ENCODE measurements at places on chromosomes 12 and 14.
A peak's percentile ranks its signal among the peaks of the same experiment; 100 is the strongest.

GRCh38 chr12:82923935-82924334 lies 237.2 kb downstream of the TMTC2 start:
- no peak for DNase-seq

DNA sequence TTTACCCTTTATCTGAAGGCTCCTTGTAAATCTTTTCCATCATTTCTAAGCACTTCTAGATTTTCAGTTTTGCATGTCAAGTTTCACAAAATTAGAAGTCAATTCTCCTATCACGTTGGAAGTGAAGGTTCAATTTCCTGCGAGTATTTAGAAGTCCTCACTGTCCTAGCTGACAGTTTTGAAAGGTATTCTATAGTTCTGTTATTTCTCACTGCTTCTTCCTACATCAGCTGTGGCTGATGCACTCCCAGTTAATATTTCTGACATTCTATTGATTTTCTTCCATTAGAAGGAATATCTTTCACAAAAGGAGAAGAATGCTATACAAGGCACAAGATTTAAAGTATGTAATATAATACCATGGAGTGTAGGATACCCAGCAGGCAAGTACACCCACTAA lies 15.8 kb upstream of the TMCC3 start:
- DNase-seq, result no peak

DNA sequence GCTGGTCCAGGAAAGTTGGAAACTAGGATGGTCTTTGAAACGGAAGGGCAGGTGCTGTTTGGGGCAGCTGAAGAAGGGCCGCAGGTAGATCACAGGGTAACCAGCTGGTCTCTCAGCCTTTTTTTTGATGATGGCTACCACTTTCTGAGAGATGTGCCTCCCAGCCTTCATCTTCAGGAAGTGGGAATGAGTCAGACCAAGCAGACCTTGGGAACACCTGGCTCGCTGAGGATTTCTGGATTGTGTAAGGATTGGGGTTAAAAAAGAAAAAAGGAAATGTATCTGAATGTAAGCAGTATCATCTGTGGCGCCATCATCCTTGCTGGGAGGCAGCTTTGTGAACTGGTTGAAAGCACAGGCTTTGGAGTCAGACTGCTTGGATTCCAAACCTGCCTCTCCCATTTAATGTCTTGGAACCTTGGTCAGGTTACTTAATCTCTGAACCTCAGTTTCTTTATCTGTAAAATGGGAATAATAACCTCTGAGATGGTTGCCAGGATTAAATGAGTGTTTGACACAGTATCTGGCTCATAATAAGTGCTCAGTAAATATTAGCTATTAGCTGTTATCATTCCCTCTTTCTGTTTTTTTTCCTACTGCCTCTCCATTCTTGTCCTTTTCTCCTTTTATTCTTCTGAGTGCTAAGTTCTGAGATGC lies 1.7 kb downstream of the PRPF40B start:
- DNase-seq, result no peak

DNA sequence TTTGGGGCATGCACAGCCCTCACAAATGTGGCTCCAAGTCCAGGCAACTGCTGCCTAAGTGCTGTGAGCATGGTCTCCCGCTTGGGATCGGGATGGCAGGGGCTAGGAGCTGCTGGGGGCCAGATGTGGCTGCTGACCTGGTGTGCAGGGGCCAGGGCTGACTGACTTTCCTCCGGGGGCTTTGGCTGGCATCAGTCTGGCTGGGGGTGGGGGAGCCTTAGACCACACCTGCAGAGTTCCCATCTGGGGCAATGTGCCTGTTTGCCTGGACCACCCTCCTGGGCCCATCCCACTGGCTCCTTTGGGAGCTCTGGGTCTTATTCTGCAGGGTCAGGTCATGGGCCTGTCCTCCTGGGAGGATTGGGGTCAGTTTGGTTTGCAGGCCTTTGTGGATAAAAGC lies 90.5 kb downstream of the TSPAN9 start:
- no peak for DNase-seq

DNA sequence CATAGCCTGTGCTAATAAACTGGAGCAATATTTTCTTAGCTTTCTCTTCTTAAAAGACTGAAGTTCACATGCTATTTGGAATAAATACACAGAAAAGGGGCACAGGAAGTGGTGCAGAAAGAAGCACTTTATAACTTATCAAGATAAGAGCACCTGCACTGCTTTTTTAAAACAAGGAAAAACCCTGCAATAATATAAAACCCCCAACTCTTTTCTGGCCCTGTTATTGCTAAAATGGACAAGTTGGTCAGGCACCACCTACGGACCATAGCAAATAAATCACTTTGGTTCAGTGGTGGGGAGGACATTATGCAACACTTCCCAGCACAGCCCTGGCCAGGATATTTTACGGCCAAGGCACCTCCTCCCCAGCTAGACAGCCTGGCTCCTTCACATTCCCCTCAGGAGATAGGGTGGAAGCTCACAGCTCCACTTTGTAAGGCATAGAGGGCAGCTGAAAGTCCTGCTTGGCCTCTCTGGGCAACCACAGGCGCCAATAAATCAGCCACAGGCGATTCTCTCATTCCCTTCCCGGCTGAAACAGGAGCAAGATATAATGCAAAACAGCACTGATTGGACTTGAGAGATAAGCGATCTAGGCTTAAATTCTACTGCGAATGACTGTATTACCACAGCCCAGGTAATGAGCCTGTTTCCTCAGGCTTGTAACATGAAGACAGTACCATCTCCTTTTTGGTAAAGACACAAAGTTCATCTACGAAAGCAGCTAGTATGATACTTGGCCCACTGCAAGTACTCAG lies 2.0 kb downstream of the ZBTB25 start:
- DNase-seq, result peak; percentile 50

DNA sequence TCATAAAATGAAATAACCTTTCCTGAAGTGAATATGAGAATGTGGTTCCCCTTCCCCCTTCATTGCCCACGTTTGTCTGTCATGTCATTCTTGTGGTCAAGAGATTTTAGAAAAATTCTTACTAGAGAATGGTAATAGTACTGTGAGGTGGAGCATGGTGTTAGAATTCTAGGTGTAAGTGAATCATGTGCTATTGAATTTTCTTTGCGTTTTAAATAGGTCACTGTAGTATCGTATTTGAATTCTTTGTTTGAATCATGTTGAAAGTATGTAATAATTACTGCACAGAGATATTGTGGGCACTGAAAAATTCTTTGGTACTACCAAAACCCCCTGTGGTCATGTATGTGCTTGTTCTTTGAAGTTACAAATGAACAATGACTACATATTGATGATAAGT lies 49.9 kb downstream of the FUT8 start:
- DNase-seq, result no peak

DNA sequence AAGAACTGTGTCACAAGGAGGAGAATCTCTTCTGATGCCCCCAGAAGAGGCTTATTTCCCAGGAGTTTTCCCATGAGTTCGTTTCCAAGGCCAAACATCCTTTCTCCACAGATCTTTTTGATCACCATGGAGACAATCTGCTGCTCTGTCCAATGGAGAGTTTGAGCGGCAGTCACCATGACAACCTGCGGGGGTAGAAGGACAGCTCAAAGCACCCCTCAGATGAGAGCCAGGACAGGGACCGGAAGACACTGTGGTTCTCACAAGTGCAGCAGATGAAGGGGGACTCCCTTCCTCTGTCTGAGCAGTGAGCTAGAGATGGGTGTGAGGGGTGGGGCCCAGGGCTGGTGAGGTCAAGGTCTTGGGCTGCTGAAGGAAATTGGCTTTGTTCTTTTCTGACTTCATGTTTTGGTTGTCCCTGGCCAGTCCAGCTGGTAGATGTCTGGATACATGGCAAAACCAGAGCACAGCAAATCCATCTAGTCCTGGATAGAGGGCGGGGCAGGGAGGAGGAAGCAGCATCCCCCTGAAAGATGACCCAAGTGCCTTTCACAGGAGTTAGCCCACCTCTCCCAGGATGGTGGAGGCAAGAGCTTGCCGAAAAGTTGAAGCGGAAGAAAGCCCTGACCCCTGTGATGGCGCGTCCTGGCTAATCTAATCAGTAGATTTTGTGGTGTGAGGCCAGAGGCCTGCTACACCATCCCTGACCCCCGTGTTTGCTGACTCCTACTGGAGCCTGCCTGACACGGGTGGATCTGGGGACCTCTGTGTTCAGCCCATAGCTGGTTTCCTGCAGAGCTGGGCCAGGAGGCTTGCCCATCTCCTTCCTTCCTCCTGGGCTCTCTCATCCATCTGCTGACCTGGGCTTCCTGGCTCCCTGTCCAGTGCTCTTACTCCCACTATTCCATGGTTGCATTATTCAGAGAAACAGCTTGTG lies 24.4 kb downstream of the DHRS2 start:
- no peak for DNase-seq

DNA sequence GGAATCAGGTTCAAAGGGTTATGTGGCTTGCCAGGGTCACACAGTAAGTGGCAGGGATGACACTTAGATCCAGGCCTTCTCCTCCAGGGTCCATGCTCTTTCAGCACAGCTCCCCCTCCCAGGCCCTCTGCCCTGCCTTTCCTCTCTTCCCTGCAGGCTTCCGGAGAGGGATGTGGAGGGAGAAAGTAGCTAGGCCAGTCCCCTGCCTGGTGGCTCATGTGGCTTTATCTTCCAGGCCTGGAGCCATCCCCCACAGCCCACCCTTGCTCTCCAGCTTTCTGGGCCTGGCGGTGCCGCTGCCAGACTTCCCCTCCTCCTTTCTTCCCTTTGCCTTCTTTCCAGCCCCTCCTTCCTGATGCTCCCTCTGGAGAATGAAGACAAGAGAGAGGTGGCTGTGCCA lies 1.7 kb downstream of the PSMB11 start:
- DNase-seq, result no peak

GRCh38 chr12:5901416-5901815 lies 43.6 kb downstream of the ANO2 start:
- no peak for DNase-seq

- no peak for DNase-seq
These were observed 225.6 kb upstream of the CRY1 start for GRCh38 chr12:107318806-107319532.

DNA sequence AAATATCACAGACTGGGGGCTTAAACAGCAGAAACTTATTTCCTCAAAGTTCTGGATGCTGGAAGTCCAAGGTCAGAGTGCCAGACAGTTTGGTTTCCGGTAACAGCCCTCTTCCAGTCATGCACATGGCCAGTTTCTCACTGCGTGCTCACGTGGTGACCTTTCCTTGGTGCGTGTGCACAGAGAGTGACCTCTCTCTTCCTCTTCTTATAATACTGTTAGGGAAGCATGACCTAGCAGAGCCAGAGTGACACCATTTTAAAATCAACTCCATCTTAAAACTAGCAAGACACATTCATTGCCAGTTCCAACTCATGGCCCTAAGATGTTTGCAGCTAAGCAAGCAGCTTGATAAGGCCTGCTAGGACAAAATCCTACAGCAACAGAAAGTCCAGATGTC lies 221.5 kb upstream of the DAAM1 start:
- DNase-seq, result no peak

DNA sequence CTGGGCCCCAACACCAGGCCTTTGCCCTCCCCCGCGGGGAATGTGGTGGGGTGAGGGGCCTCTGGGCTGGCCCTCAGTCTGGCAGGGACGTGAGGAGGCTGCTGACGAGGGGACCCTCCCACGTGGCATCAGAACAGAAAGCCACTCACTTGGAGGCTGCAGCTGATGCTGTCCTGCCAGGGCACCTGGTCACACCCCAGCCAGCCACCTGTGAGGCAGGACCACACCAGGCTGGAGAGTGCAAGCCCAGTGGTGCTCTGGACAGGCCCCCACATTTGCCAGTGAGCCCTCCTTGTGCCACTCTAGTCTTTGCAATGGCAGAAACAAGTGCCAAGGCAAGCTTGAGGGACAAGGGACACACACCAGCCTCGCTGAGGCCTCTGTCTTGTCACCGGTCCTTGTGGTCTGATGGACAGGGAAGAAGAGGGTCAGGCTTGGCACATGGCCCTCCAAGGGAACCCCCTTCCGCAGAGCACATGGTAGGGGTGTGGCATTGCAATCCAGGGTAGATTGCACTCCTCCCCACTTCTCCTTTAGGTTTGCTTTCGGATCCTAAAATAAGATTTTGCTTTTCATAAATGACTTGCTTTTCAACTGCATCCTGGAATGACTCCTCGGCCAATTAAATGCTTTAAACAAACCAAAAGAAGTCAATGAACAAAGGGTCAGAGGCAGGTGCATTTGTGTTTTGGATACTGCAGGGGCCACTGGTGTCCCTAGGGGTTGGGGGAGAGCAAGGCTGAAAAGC lies 53.7 kb downstream of the CCDC88C start:
- no peak for DNase-seq

GRCh38 chr14:22925513-22925912 lies 3.7 kb downstream of the PRMT5 start:
- no peak for DNase-seq

Data from Peyer's patch (tissue), 4 donors.